ENCODE measurements at places on chromosomes 4 and X.

- DNase-seq, result no peak
Measured at GRCh38 chr4:70877556-70877955, 24.6 kb upstream of the MOB1B start.

- DNase-seq, result no peak
Measured at GRCh38 chr4:16626945-16627344, 271.5 kb downstream of the LDB2 start.

DNA sequence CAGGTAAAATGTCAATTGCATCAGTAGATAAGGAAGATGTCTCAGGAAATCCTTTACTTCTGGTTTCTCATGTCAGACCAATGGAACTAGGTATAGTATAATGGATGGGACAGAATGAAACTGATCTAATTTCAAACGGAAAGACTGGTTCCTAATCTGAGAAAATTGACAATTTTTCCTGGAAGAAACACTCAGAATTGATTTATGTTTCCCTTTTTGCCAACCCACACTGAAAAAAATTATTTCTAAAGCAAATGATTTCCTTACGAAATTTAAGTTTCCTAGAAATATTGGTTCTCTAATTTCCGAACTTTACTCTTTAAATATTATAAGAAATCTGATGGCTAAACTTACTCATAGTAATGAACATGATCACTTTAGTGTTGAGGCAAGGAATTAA is 19.1 kb downstream of the PPAT start:
- no peak for DNase-seq

- DNase-seq, result no peak
Measured at GRCh38 chr4:140244328-140244727, 90.3 kb upstream of the MAML3 start.

DNA sequence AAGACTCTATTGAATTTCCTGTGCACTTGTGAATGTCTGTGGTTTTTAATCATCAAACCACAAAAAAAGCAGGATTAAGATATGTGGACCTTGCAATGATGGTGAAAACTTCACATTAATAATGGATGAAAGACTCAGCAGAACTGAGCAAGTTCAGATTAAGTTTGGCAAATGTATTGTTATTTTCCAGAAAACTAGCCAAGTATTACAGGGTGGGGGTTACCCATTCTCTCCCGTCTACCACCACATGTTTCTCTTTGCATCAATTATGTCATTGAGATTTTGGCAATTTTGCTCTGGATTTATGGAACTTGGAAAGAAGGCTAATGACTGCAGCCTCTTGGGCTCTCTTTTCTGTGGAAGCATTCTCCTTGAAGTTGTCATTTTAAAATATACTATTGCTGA is 577.1 kb downstream of the ANKRD50 start:
- no peak for DNase-seq

- no peak for DNase-seq
Measured at GRCh38 chr4:144298519-144298918, 158.0 kb upstream of the GYPA start.

- no peak for DNase-seq
Measured at GRCh38 chr4:82746705-82747574, 51.7 kb downstream of the SCD5 start.

- DNase-seq, result no peak
Measured at GRCh38 chr4:29326816-29327215, 1393.4 kb upstream of the PCDH7 start.

DNA sequence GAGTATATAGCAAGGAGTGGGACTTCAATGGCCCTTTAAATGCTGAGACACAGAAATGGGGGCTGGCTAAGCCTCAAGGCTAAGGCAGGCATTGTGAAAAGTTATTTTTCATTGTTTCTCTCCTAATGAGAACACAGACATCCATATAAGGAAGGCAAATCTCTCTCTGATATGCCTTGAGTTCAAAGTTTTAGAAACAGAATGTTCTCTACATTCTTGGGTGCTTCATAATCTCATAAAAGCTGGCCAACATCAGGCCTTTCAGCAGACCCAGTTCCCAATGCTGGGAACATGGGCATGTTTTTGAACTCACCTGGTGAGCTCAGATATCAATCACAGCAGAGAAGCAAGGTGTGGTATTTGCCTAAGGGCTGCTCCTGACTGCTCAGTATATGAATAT is 19.4 kb upstream of the RAB40A start:
- no peak for DNase-seq

GRCh38 chr4:89129080-89129640 is 17.8 kb downstream of the TIGD2 start:
- no peak for DNase-seq

DNA sequence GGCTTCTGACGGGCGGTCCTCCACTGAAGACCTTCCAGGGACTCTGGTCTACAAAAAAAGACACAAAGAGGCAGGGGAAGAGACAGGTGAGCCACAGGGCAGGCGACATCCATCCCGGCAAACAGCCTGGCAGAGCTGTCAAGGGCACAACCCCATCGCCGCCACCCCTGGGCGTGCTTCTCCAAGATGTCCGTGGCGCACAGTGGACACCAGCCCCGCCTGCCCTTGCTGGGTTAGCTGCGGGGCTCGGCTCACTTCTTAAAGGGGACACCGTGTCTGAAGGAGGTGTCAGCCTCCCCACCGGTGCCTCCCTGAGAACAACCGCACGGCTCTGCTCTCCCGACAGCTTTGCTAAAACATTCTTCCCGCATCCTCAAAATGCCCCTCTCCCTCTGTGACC is 28.4 kb downstream of the FAM53A start:
- DNase-seq, result no peak

- DNase-seq, result no peak
Measured at GRCh38 chr4:149785696-149786431, 29.8 kb downstream of the IQCM start.

DNA sequence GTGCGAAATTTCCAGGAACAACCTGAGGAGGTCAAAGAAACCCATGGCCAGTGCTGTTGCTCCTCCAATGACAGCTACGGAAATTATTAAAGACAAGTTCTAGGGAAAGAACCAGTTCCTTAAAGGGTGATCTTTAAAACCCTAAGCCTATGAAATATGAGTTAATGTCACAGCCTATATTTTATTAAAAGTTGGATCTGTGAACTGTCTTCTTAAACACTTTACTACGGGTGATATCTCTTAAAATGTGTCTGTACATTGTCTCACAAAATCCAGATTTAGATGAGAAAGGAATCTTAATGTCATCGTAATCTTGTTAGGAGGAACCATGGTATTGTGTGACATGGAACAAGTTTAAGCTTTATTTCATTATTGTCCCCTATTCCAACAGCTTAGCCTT is 46.3 kb upstream of the VCX3B start:
- DNase-seq, result no peak

DNA sequence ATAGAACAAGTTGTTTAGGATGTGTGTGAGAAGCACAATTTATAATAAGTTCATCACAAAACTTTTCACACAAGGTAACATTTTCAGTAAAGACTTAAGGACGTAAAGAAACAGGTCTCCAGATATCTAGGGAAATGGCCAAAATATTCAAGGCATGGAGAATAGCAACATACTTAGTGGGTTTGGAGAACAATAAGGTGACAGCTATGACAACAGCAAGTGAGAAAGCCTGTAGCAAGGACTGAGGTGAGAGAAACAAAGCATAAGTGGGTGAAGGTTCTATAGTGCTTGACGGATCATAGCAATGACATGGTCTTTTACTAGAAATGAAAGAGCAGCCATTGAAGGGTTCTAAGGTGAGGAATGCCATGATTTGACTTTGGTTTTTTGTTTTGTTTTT is 1337.3 kb downstream of the PCDH18 start:
- DNase-seq, result no peak

Measured in NCI-H1417 treated with DMSO at 0.1 percent for 48 hours (cell line).